T follicular helper cell (primary cell): ENCODE measurements at places on chromosomes 11 and 22.

DNA sequence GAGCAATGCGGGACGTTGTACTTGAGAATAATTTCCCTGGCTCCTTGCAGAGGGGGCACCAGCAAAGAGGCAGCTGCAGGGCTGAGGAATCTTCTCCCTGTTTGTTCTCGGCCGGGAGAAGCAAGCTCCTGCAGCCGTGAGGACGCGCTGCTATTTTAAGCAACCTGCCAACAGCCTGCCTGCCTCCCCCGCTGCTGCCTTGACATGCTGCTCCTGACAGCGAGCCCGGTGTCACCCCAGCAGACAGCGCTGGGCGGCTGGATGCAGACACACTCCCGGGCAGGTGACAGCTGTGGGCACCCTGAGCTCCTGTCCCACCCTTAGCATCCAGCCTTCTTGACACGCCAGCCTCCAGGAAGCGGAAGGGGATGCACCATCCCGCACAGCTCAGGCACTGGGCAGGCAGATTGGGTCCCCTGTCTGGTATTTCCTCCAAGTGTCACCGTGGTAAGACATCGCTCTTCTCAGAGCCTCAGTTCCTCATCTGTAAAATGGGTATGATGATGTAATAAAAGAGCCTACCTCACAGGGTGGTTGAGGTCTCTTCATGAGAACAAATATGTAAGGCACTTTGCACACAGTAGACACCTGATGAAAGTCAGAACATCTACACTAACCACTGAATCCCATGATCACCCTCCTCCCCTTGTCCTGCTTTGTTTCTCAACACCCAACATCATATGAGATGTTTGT lies 530.6 kb downstream of the MN1 start:
- no peak for DNase-seq

DNA sequence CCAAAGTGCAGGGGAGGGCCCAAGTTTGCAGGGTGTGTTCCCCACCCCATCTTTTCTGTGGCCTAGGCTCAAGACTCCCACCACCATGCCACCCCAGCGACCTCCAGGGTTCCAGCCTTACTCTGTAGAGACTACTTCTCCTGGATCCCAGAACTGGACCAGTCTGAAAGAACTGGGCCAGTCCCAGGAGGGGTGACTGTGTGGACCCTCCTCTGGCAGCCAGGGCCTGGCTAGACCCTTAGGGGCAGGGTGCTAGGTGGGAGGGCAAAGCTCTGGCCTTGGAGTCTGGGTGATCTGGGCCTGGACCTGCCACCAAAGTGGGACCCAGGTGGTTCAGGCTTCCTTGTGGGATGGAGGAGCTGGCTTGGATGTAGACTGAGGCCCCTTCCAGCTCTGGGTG lies 41.8 kb upstream of the ACCSL start:
- no peak for DNase-seq

DNA sequence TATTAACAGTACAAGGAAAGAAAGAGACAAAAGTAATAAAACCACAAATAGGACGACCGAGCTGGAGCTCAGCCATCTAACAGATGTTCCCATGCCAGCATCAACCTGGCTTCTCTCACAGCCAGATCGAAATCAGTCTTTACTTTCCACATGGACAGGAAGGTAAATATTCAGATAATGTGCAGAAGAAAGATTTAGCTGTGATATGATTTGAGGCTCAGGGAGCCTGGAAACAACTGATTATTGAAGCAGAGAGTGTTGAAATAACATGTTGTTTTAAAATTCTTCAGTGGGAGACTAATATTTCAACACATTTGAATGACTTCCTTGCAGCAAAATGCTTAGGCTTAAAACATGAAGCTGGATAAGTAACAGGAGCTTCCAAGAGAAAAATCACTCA lies 546.8 kb downstream of the ETS1 start:
- no peak for DNase-seq

DNA sequence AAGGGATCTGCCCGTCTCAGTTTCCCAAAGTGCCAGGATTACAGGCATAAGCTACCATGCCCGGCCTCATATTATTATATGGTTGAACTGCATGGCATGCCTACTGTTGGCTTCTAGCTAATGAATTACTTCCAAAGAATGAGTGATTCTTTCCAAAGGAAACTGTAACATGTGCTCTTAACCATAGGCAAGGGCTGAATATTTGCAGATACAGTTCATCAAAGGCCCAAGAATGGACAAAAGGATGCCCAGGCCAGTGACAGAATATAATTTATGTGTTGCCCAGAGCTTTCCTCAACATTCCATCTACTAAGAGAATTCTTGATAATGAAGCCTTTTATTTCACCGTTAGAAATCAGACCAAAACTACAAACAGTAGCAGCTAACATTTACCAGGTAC lies 27.0 kb upstream of the CCDC89 start:
- DNase-seq, result no peak

GRCh38 chr11:20258376-20258895 lies 98.2 kb upstream of the DBX1 start:
- no peak for DNase-seq

DNA sequence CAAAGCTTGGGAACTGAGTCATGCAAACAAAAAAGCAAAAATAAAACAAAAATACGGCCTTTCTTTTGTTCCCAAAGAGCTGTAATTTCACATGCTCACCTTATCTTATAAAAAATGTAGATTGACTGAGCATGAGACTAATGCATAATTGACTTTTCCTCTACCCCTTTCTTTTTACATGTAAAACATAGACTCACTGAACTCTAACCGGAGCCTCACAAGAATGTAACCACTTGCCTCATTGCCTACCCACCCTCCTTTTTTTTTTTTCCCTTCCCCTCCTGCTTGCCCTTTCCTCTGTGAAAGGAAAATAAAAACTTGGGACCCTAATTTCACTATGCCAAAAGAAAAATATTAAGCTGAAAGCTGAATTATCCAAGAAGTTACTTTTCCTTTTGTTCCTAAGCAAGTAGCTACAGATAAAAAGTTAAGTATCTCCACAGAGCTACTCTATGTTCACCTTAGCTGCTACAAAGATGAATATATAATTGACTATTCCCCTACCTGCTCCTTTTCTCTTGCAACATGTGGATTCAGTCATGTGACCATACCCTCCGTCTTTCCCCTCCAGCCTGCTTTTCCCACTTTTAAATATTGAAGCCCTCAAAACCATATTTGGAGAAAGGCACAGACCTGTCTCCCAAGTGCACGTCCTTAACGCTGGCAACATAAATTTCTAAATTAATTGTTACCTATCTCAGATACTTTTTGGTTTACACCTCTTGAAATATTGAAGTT lies 39.6 kb upstream of the WEE1 start:
- DNase-seq, result no peak

GRCh38 chr11:73147771-73148681 lies 5.9 kb upstream of the FCHSD2 start:
- DNase-seq, result no peak

DNA sequence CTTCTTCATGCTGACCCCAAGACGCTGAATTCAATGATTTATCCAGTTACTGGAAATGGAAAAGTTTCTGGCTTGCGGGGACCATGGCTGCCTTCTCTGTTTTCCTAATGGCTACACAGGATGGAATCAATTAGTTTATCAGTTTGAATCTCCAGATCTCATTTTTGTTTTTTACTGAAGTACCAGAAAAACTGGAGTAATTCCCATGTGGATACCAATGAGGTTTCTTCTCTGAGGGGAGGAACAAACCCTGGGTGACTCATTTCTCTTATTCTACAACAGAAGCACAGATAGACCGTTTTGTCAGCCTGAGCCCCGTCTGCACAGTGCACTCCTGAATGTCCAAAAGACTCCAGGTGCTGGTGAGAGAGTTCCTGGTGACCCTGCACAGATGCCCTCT lies 3.4 kb downstream of the ZNF195 start:
- no peak for DNase-seq

- DNase-seq, result no peak
Measured at GRCh38 chr22:32801537-32802236, at the start of gene TIMP3. TIMP3 (plus strand) TSS chr22:32801705; CDS start chr22:32802002, 297 bp downstream.

- no peak for DNase-seq
Measured at GRCh38 chr11:91857179-91857578, 367.4 kb upstream of the FAT3 start.

- DNase-seq, result no peak
Measured at GRCh38 chr11:1934335-1935155, 12.6 kb upstream of the MRPL23 start.

DNA sequence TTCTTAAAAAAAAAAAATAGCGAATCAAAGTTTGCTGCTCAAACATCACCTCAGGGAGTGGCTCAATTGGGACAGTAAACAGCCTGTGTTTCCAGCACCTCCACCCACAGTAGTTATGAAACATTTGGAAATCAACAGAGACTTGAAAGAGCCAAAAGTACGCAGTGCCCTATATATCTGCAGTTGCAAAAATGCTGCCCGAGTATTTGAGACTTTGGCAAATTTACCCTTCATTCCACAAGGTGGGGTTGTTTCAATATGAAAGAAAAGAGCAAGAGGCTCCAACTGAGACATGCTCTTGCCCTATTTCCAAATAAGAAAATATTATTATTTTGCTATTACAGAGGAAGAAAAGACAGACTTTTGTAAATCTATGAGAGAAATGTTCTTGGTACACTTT lies 851.1 kb upstream of the RAG2 start:
- no peak for DNase-seq

DNA sequence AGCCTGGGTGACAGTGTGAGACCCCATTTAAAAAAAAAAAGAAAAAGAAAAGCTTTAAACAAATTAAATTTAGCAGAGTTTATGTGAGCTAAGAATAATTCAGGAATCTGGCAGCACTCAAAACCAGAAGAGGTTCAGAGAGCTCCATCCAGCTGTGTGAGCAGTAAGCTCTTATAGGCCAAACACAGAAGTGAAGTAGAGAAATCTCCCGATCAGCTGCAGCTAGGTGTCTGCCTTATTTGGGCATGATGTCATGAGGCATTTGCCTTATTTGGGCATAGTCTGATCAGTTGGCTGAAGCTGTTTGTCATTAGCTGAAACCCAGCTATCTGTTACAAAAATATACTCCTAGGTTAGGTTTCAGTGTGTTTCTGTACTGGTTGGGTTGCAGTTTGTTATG lies 8.2 kb downstream of the MS4A15 start:
- no peak for DNase-seq

DNA sequence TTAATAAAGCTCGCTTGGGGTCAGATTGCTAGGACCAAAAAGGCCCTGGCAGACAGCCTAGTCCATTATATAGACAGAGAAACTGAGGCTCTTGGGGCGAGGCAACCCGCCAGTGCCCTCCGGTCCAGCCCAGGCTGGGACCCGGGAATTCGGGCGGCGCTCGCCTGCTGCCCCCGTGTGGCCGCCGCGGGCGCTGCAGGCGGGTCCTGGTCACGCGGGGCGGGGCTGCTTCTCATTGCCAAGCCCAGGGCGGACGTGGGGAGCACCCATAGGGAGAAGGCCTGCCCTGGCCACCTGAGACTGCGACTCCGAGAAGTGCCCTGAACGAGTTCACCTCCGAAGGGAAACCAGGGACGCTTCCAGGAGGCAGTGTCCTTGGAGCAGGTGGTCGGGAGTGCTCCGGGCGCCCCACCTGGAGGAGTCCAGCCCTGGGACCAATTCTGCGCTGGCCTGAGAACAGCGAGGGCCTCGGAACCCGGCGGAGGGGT lies 36.0 kb upstream of the CSNK1E start:
- peak; percentile 50 for DNase-seq

- no peak for DNase-seq
Measured at GRCh38 chr11:59807047-59807610, 3.4 kb downstream of the MRPL16 start.

DNA sequence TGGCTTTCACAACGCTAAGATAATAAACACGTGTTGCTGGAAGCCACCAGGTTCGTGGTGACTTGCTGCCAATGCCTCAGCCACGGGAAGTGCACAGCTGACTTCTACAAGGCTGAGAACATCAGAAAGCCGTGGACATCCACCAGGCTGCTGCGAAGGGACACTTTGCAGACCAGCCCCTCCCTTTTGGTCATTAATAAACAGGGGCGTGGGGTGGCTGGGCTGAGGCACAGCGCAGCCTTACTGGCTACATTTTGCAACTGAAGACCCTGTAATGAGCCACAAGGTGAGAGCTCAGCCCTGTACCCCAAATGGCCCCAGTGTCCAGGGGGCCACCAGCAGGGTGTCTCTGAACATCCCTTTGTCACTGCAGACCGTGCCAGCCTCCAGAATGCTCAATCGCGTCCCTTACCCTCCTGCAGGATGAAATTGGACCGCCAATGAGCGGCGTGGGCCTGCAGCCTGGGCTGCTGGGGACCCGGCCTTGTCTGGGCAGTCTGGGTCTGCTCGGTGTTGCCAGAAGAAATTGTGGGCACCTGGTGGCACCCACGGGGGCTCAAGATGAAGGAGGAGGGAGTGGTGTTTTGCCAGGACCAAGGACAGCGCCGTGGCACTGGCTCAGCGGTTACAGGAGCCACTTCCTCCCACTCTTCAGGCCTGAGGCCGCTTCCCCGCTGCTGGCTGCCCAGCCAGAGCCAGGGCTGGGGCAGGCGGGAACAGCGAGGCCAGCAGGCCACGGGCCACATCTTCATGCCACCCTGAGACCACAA lies 181.9 kb downstream of the CTTN start:
- DNase-seq, result no peak

DNA sequence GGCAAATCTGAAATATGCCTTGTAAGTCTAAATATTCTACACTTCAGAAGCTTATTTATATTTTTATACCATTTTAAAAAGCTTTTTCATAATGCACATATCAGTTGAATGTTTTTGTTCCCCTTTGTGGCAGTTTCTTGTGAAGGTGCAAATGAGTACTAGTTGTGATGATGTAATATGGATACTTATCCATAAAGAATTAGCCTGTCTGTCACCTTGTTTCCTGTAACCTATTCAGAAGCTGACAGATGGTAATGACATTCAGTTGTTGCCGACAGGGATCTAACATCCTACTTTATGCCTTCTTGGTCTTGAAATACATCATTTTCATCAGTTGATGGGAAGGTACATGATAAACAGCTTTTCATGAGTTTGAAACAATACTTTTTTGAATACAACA lies 2.9 kb downstream of the QSER1 start:
- no peak for DNase-seq

DNA sequence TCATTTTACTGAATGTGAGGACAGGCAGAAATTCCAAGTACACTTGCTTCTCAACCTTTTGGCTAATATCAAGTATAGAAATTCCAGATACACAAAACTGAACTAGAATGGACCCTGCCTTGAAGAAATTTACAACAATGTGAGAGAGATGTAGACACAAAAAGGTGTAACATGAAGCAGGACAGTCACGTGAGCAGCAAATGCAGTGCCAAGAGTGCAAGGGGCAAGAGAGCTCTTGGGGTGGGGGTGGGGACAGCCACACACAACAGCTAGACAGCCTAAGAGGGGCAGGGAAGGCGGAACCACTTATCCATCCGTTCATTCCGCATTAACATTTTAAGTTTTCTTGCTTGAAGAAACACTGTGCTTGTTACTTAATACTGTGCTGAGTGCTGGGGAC lies 28.9 kb downstream of the PLEKHA7 start:
- DNase-seq, result no peak

GRCh38 chr11:96228473-96228891 lies 114.5 kb downstream of the MAML2 start:
- DNase-seq, result no peak

GRCh38 chr11:29002816-29003215 lies 894.6 kb downstream of the METTL15 start:
- DNase-seq, result no peak

DNA sequence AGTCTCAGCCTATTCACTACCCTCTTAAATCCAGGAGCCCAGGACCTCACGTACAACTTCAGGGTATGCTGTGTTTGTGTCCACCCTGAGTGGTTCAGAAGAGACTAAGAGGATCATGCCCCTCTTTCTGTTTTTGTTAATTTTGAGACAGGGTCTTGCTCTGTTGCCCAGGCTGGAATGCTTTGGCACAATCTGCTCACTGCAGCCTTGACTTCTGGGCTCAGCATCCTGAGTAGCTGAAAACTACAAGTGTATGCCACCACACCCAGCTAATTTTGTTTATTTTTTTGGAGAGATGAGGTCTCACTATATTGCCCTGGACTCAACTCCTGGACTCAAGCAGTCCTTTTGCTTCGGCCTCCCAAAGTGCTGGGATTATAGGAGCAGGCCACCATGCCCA lies 118.5 kb downstream of the NAT10 start:
- no peak for DNase-seq
